ENCODE measurements at places on chromosomes 11 and 22.
A peak's percentile ranks its signal among the peaks of the same experiment; 100 is the strongest.

GRCh38 chr11:14971865-14972580 is at the start of gene CALCA:
TSS of gene CALCA (minus strand) at chr11:14972351. CDS start at chr11:14971192, 1,159 bp downstream.
- DNase-seq, result no peak

GRCh38 chr22:25069758-25070481 is 117.4 kb downstream of the KIAA1671 start:
- DNase-seq, result no peak

GRCh38 chr11:44874284-44874683 is 76.4 kb downstream of the TP53I11 start:
- DNase-seq, result no peak

GRCh38 chr11:46294365-46295309 is 17.2 kb downstream of the CREB3L1 start:
- no peak for DNase-seq

DNA sequence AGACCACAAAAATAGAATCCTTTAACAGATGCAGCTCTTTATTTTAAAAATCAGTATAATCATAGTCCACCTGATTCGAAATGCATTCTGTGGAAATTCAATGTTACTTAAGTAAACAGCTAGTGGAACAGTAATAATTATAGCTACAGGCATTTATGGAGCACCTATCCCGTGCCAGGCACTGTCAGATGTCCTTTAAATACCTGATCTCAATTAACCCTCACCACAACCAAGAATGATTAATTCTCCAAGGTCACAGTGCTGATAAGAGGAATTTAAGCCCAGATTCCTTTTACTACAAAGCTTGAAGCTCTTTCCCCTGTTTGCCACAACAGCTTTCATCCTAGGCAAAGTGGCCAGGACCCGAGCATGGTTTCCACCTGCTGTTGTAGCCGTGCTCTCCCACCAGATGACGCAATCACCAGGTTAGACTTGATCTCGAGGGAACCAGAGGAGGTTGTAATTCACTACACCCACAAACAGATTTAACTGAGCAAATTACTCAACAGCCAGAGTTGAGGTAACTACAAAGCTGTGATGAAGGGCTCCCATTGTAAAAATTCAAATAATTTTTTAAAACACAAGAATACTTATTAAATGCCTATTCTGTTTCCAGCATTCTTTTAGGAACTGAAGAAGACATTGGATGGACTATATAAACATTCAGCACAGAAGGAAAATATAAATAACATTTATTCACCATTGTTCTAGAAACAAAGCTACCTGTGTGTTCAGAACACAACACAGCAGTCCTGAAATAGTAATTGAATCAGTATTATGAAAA is 10.3 kb downstream of the PRDM10 start:
- DNase-seq, result peak; percentile 11

DNA sequence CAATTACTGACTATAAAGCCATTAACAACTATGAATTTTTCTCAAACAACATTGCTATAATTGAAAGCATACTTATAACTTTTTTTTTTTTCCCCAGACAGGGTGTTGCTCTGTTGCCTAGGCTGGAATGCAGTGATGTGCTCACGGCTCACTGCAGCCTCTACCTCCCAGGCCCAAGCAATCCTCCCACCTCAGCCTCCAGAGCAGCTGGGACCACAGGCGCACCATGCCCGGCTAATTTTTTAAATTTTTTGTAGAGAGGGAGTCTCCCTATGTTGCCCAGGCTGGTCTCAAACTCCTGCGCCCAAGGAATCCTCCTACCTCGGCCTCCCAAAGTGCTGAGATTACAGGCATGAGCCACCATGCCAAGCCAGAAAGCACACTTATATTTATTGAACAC is 6.1 kb upstream of the WEE1 start:
- DNase-seq, result no peak

DNA sequence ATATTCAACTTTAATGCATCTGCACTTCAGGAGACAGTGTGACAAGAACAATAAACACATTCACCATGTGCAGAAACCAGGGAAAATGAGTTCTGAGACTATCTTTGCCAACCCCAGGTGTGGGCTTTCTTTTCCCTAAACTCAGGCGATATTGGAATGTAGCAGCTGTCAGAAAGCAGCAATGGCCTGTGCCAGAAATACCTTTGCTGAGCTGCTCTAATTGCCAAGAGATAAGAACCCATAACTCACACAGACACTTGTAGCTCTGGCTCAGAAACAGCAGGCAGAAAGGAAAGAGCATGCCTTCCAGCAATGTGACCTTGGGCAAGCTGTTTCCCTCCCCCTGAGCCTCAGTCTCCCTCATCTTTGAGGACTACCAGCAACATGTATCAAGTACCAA is 77.6 kb downstream of the PLEKHA7 start:
- no peak for DNase-seq
